Stimulated activated CD4-positive, alpha-beta T cell treated with anti-CD3 and anti-CD28 coated beads, Interleukin-2, amount 100 ng/mL, for 24 hours (primary cell): ENCODE measurements at places on chromosomes 12 and 14.
A peak's percentile ranks its signal among the peaks of the same experiment; 100 is the strongest.

- DNase-seq: no peak
These were observed 38.3 kb downstream of the NTF3 start for GRCh38 chr12:5470221-5470620.

DNA sequence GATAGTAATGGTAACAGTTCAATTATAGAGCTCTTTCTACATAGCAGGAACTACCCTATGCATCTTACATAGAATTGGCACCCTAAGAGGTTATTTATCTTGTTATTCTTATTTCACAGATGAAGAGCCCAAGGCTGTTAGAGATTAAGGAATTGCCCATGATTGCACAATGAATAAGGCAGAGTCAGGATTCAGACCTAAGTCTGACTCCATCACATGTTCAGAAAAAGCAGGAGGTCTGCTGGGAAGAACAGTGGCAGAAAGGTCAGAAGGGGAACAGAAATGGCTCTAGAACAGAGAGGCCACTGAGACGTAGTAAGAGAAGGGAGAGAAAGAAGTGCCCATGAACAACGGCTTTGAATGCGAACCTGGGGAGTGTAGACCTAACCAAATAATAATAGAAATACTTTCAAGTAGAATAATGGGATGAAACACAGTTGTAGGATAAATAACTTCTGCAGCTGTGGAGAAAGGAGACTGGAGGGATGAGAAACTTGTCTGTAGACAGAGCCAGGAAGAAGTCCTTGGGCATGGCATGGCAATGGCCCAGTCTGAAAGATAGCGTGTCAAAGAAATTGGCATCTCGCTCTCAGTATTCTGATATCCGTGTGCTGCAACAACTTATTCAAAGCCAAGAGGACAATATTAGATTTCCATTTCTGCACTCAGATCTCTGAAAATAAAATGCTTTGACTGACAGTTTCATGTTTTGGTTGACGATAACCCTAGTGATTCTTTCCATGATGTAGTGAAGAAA is 17.6 kb downstream of the MYBPC1 start:
- DNase-seq: no peak

GRCh38 chr12:55686366-55687010 is 21.2 kb downstream of the ITGA7 start:
- no peak for DNase-seq

DNA sequence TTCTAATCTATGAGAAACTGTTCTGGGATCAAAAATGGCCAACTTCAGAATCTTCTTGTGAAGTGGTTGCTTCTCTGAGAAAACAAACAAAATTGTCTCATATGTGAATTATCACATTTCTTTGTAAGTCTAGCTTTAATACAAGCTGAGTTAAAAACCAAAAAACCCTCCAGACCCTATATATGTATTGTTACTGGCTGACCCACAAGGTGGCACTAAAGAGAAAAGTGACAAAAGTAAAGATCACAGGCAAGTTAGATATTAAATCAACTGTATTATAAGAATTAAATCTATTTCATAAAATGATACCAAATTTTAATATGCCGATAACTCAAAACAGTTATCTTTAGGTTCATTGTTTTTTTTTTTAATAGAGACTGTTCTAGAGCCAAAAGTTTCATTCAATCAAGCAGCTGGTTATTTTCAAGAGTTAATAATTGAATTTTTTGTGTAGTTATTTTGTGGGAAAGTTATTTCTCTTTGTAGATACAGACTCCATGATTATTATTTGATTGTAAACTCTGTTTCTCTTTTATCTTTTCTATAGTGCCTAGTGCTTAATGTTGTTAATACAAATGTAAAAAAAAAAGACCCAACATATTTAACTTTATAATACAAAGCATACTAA is 7.5 kb upstream of the TRHDE start:
- no peak for DNase-seq

DNA sequence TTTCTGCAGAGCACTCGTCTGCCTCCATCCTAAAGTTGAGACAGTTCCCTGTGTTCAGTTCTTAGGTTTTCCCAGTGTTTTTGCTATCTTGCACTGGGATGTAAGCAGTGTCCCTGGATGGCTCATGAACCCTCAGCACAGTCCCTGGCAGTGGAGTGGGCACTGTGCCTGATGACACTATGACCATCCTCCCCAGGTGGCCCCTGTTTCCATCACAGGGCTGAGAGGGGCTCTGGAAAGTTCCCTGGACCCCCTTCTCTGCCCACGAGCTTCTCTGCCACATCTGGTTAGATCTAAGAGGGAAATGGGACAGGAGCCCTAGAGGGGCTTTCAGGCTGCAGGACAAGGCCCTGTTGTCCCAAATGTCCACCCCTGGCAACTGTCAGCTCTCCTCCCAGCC is 249.8 kb upstream of the SFSWAP start:
- DNase-seq: no peak

DNA sequence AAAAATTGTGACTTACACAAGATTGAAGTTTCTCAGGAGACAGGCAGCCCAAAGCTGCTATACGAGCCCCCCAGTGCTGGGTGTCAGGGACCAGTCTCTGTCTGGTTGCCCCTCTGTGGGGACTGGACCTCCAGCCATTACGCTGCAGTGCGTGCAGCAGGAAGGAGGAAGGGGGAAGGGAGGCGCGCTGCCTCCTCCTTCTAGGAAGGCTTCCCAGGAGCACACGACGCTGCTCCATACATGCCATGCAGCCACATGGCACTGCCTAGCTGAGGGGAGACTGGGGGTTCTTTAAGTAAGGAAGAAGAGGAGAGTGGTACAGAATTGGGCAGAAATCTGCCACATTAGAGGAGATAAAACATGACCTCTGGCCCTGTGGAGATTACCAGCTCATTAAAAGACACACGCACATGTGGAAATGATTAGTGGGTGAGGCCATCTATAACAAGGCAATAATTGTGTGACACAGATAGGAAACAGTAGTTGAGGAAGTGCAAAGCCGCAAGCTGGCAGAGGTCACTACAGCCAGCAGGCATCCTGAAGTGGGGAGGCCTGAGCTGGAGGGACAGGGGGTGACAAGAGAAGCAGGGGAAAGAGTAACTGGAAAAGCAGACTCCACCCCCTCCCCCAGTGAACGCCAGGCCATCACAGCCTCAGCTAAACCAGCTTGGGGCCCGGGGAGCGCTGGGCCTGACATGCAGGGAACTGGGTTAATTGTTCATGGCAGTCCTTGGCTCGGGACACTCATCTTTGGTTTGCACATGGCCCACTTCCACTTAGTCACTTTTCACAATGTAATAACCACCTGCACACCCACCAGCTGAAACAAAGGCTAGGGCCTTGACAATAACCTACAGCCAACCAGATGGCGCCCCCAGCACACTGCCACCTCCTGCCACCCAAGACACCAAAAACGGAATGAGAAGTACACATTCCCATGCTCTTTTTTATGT is 39.6 kb downstream of the CCDC88C start:
- DNase-seq: peak; percentile 65

GRCh38 chr12:25695574-25695973 is 142.5 kb upstream of the LMNTD1 start:
- no peak for DNase-seq

GRCh38 chr14:76891391-76891790 is 65.2 kb downstream of the LRRC74A start:
- DNase-seq: no peak

GRCh38 chr14:67857778-67858350 is 38.3 kb downstream of the RAD51B start:
- no peak for DNase-seq

DNA sequence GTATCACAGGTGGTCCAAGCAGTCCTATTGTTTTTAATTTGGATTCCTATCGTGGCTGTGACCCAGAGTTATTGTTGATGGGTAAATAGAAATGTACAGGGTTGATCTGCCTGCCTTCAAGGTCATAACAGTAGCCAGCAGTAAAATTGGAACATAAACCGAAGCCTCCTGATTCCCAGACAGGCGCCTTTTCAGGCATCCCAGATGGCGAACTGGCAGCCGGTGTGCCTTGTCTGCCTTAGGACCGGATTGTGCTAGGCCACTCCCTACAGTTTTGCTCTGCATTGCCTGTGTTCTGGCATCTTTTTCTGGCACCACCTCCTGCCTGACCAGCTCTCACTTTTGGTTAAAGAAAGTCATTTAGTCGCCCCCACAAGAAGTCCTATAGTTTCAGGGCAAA is 22.2 kb downstream of the TMEM117 start:
- no peak for DNase-seq

- DNase-seq: no peak
These were observed 93.2 kb upstream of the SOX5 start for GRCh38 chr12:24042651-24043050.

GRCh38 chr12:66241061-66242043 is 52.3 kb downstream of the IRAK3 start:
- DNase-seq: no peak

DNA sequence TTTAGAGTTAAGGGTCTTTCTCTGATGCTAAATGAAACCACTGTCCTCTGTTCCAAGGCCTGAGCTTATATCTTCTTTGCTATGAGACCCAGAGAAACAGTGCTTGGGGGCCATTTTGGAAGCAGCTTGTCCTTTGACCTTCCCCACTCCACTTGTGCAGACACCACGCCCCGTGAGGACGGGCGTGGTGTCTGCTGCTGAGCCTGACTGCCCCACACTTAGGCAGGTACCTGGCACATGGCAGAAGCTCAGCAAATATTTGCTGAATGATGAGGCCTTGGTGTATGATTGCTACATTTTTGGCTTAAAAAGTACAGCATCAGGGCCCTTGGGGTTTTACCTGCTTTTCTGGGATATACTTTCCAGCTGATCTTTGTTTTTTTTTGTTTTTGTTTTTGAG is 69.9 kb downstream of the RASSF3 start:
- DNase-seq: no peak

GRCh38 chr14:97977651-97978261 is 1180.6 kb downstream of the VRK1 start:
- peak; percentile 78 for DNase-seq

GRCh38 chr12:75672200-75672599 is 160.8 kb upstream of the KRR1 start:
- DNase-seq: no peak

GRCh38 chr12:48422060-48422459 is 50.3 kb upstream of the ANP32D start:
- DNase-seq: no peak

DNA sequence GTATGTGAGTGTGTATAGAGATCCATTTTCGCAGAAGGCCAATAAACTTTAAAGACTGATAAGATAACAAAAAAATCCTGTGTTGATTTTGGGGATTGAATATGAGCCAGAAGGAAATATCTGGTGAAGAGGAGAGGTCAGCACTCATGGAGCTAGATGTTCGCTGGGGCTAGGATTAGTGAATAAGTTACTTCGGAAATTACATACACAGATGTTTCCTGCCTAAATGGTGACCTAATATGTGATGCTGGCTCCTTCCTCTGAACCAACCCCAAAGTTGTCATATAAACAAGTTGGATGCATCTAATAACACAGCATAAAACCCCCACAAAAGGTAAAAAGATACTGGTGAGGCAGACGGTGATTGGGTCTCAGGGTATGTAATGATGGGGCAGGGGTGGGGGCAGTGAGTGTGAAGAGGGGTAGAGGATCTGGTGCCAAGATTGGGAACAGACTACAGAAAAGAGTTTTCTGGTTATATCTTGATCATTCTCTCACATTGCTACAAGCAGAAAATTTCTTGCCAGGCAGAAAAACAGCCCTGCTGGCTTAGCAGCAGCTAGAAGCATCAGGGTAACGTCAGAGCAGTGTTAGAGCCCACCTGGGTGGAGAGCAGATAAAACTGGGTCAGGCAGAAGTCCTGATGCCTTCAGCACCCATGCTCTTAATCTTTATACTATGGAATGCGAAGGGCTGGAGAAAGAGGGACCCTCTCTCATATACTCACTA is 140.4 kb upstream of the GZMB start:
- no peak for DNase-seq

- no peak for DNase-seq
These were observed 22.5 kb upstream of the BICD1 start for GRCh38 chr12:32084017-32084688.

GRCh38 chr12:86929962-86930361 is 673.8 kb upstream of the MGAT4C start:
- DNase-seq: no peak

GRCh38 chr12:76627346-76628135 is 68.0 kb upstream of the OSBPL8 start:
- DNase-seq: no peak

GRCh38 chr12:80702889-80703805 is 4.3 kb upstream of the MYF6 start:
- DNase-seq: no peak

GRCh38 chr14:91352053-91352452 is 65.6 kb downstream of the CCDC88C start:
- DNase-seq: no peak

DNA sequence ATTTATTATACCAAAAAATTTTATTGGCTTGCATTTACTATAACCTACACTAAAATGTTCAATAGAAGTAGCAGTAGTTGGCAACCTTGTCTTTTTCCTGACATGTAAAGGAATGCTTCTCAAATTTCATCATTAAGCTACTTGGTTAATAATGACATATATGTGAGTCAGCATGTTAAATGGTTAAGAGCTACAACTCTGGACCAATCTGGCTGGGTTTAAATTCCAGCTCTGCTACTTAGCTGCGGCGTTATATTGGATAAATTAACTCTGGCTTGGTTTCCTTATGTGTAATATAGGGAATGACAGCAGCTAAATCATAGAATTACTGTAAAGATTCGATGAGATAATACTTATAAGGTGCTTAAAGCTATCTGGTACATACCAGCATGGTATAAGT is 53.7 kb upstream of the OTOGL start:
- no peak for DNase-seq

DNA sequence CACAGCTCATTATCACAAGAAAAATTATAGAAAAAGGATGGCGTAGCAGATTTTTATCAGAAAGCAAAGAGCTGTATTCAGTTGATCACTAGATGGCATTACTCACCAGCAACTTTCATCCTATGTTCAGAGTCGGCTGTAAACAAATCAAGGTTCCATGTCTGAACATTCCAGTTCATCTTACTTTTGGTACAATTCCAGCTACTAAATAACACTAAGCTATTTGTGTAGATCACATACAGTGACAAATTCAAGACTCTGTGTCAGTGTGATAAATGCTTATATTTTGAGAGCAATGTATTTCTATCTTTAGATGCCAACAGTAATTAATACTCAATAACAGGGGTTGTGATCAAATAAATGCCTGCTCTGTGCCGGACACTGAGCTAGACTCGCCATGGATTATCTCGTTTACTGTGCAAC is 30.1 kb downstream of the NRDE2 start:
- DNase-seq: no peak
